ENCODE measurements at places on chromosomes 7 and 10.

GRCh38 chr10:119667562-119668328 is 16.6 kb downstream of the BAG3 start:
- DNase-seq: peak; percentile 67

DNA sequence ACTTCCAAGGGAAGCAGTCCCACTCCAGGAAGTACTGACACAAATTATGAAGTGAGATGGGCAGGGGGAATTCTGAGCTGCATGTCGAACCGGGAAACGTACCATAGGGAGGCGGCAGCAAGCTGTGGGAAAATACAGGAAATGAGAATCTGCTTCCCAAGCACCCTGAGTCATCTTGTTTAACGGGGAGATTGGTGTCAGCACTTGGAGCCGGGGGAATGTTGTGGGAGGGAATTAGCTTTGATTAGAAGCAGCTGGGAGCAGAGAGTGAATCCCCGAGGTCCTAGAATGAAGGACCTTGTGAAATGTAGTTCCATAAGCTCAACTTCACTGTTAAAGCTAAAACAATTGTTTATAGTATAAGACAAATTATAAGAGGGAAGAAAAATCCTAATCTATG is 141.4 kb upstream of the PRKCQ start:
- peak; percentile 67 for DNase-seq

DNA sequence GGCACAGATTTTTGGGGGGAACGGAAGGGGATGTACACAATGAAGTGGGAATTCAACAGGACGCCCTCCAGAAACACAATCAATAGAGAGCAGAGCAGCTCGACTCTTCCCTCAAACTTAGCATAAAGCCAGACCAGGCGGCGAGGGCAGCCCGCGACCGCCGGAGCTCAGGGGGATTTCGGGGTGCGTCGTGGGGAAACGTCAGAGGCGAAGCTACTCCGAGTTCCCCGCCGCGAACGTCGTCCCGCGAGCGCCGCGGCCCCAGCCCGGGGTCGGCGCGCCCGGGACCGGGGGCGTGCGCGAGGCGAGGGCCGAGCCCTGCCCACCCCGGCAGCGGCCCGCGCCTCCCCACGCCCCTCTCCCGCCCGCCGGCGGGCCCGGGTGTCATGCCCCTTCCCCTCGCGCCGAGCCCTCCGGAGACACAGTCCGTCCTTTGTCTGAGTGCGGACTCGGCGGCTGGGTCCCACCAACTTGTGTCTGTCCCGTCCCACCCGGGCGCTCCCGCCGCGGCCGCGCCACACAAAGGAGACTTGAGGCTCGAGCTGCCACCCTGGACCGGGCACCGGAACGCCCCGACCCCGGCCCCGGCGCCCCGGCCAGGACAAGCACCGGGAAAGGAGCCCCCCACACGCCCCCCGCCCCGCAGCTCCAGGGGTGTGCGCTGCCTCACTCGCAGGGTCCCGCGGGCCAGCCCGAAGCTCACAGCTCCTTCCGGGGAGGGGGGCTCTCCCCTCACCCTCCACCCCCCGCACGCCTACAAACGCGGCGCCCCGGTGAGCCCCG is 634 bp downstream of the EZH2 start:
- DNase-seq: peak; percentile 59

GRCh38 chr7:158685693-158686092 is 18.9 kb downstream of the NCAPG2 start:
- no peak for DNase-seq

DNA sequence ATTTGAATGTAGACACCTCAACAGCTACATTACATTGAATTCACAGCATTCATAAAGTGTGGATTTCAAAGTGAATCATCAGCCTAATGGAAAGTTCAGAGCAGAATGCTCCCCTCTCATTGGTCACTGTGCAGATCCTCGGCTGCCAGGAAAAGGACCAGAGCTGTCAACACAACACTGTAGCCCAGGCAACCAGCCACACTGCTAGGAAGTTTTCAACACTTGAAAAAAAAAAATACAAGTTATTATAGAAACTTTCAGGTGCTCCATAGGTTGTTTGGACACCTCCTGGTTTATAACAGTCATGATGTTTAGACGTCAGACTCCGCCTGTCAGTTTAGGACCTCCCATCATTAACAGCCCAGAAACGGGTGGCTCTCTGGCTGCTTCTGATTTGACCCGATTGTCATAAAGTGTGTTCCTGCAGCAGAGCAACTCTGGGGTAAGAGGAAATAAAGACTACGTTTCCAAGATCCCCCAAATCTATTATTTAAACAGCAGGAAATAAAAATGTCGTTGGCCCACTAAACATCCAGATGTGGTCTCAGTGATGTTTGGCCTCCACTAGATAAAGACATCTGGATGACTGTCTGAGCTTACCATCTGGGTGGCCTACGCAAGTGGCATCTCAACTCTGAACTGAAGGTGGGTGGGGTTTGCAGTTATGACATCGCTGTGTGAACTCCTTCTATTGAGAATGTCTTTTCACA is 117.4 kb downstream of the CABCOCO1 start:
- DNase-seq: peak; percentile 79

GRCh38 chr10:112356686-112357085 is 17.2 kb upstream of the ACSL5 start:
- DNase-seq: no peak

DNA sequence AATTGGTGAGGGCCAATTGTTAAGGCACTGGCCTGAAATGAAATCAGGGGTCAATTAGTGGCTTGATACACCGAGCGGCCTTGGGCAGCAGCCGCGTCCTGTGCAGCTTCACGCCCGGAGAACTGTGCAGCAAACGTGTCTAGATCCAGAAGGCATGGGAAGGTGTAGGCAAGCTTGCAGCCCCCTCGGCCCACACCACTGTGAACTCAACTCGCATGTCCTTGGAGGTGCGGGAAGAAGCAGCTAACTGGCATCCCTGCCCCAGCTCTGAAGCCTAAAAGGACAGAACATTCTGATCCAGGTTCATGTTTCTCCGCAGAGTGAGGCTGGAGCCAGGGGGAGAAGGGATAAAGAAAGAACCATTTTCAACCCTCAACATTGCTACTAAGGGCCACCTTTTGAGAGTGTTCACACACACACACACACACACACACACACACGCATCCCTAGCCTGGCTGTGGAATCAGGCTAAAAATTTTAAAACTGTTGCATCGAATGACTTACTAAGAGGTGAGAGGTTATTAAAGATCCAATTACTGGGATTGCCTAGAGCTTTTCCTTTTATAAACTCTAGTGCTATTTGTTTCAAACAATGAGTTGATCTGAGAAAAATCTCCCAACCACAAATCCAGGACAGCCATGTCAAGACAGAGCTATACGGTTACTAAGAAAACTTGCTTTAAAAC is 104.0 kb downstream of the PARP12 start:
- DNase-seq: no peak

DNA sequence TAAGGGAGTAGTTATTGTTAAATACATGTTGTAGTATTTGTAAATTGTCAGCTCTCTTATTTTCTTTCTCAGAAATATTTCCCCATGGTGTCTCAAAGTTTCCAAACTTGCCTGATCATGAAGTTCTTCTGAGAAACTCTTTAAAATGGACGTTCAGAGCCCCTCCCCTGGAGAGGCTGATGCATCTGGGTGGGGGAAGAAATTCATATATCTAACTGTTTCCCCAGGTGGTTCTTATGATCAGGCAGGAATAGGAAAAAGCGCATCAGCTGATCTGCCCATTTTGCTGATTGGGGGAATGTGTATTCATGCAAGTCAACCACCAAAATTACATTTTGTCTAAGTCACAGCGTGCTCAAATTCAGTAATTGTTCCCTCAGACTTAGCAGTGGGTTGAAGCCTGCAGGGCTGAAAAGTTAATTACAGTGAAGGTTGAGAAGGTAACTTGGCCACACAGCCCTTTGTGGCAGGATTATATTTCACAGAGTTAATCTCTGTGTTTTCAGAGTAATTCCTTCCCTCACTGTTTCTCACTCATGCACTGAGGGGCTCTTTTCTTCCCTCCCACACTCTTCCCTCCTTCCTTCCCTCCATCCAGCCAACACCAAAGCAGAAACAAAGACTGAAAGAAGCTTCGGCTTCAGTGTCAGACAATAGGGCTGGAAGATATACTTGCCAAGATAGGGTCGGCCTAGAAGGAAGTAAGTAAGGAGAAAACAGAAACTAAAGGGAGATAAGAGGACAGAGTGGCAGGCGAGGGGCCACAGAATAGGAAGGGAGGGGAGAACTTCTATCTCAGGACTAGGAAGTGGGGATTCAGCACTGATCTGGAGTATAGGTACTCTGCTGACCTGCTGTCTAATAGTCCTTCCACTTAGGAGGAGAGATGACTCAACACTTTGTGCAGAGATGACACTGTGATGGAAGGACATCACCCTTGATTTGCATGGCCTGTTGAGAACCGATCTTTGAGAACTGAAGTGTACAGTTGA is 50.5 kb upstream of the STARD3NL start:
- DNase-seq: no peak

DNA sequence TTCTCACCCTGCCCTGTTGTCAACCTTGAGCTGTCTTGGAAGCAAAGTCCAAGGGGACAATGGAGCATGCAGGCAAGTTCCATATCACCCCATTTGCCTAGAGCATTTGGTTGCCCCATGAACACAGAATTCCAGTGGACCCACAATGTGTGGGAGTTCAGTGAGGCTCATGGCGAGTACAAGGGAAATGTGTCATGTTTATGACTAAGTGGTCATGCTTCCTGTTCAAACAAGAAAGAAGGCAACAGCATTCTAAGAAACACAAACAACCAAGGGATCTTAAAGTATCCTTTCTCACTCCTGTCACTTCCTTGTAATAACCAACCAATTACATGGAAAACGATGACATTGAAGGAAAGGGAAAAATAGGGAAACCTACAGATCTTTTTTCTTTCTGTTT is 513.0 kb downstream of the INHBA start:
- no peak for DNase-seq

- DNase-seq: no peak
Observed at GRCh38 chr10:46288601-46289206, 1.9 kb downstream of the ANTXRL start.

DNA sequence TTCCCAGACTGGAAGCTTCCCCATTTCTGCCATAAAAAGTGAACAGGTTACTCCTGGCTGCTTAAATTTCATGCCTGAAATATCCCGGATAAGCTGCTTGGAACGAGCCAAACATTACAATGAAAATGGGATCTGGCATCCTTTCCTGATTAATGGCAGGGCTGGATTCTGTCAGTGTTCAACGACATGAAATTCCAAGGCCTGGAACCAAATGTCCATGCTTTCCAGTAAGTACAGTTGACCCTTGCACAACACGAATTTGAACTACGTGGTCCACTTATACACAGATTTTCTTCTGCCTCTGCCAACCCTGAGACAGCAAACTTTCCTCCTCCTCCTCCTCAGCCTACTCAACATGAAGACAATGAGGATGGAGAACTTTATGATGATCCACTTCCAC is 65.4 kb downstream of the SGMS1 start:
- no peak for DNase-seq

- no peak for DNase-seq
Observed at GRCh38 chr10:130368761-130369560, 232.8 kb downstream of the GLRX3 start.
